ENCODE measurements at places on chromosomes 16 and 17. TPM values are rescaled to one million over a fixed set of nuclear protein-coding genes. Genes with fewer than 3 reads are reported as not detected.

Gene CCL8
- total RNA-seq, result not detected

Gene ABCC11
- total RNA-seq, result 0.20 TPM

Gene TOX3
- total RNA-seq, result 0.66 TPM

Gene PITPNM3
- total RNA-seq, result 1.8 TPM

Gene C16orf87
- total RNA-seq, result 8.7 TPM

Gene HEATR9
- total RNA-seq, result not detected

Gene GLOD4
- 93.2 TPM for total RNA-seq

Gene PRAC1
- not detected for total RNA-seq

Gene FBF1
- 8.9 TPM for total RNA-seq

Gene CHST5
- not detected for total RNA-seq

Gene PRAC2
- total RNA-seq, result not detected

Gene QRICH2
- 0.65 TPM for total RNA-seq

Gene RASD1
- total RNA-seq, result 0.63 TPM

Gene NDRG4
- 29.9 TPM for total RNA-seq

Gene KRTAP4-3
- not detected for total RNA-seq

Gene MT3
- 0.40 TPM for total RNA-seq

Gene TMEM238L
- total RNA-seq, result not detected

Gene ABCA9
- not detected for total RNA-seq

Gene GPRC5B
- total RNA-seq, result 24.6 TPM

Gene MYH2
- not detected for total RNA-seq

Gene BPTF
- 39.0 TPM for total RNA-seq

Gene KRTAP9-2
- total RNA-seq, result not detected

Gene CYB5D1
- 17.6 TPM for total RNA-seq

Gene TSPAN10
- total RNA-seq, result 5.2 TPM

Gene MMP15
- total RNA-seq, result 22.2 TPM

Gene SLFN11
- 7.3 TPM for total RNA-seq

Gene KRT36
- total RNA-seq, result not detected

Gene ZNF778
- total RNA-seq, result 10.1 TPM

Gene PLLP
- 1.3 TPM for total RNA-seq

Gene OTOP2
- 0.11 TPM for total RNA-seq

Gene ZACN
- 0.07 TPM for total RNA-seq

Gene OTOA
- 0.05 TPM for total RNA-seq

All from A549 treated with RU486 at 1 μM for 4 hours (cell line).